NCI-H187 (cell line): ENCODE measurements at places on chromosomes 2 and 18.
A peak's percentile ranks its signal among the peaks of the same experiment; 100 is the strongest.

- DNase-seq = no peak
These were observed 12.2 kb upstream of the SCYGR5 start for GRCh38 chr2:227654426-227654825.

- no peak for DNase-seq
These were observed 135.9 kb upstream of the ID2 start for GRCh38 chr2:8545695-8546611.

- DNase-seq = no peak
These were observed 5.2 kb downstream of the GBX2 start for GRCh38 chr2:236162882-236163470.

DNA sequence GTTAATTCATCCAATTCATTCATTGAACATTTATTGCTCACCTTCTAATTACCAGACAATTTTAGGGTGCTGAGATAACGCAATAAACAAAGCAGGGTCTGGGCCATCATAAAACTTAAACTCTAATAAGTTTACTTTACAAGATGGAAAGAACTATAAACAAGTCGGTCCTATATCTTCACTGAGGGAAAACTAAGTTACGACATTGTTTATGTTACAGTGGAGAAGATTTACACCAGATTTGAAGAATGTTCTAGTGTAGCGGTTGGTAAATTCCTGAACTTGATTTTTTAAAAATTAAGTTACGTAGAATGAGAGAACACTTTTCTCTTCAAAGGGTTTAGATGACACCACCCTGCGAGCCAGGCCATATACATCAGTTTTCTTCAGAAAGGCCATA is 20.7 kb upstream of the FRZB start:
- DNase-seq = no peak

GRCh38 chr2:63613391-63613901 is 24.7 kb downstream of the MDH1 start:
- DNase-seq = no peak

DNA sequence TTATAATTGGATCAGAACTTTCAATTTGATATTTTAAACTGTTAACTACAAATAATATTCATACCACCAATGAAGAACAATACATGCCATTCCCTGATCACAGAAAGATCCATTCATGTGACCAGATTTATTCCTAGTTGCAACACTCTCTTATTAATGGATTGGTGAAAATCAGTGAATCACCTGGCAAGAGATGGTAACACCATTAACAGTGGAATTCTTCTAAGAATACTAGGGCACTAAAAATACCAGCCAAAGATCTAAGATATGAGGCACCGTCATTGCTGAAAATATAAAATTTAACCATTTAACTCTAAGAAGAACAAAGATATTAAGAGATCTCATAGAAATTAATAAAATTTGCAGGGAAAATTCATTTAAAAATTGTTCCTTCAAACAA is 58.1 kb downstream of the MAP4K3 start:
- DNase-seq = no peak

DNA sequence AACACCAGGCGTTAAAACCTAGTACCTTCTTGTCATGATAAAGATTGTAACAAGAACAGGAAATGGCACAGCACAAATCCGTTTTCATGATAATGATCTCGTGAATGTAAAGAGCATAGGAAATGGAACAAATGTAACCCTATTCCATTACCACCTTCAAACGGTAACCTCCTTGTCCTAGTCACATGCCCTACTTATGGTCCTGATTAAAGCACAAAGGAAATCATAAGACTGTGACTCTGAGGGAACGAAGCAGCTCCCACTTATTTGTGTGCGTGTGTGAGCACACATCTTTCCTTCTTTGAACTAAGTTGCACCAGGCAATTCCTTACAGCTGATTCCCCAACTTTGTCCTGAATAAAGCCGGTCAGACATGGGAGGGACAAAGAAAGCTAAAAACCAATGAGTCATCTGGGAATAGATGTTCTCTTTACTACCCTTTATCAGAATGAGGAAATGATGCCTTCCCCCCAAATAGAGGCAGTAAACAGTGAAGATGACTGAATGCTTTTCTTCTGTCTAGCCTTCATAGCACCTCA is 192.6 kb downstream of the IKZF2 start:
- DNase-seq = no peak

DNA sequence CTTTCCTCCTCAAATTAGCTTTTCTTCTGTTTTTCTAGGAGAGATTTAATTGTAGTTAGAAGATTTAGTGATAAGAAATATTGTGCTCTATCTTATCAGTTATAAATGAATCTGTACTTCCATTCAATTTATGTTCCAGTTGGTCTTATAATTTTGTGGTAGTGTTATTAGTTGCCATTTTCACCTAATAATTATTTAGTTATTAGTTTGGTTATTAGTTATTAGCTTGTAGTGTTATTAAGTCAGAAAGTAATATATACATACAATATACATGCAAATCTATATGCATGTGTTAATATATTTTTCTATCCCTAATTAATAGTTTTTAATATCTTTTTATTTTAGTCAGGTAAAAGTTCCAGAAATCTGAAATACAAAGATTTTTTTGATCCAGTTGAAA is 3.2 kb downstream of the MPHOSPH10 start:
- no peak for DNase-seq

DNA sequence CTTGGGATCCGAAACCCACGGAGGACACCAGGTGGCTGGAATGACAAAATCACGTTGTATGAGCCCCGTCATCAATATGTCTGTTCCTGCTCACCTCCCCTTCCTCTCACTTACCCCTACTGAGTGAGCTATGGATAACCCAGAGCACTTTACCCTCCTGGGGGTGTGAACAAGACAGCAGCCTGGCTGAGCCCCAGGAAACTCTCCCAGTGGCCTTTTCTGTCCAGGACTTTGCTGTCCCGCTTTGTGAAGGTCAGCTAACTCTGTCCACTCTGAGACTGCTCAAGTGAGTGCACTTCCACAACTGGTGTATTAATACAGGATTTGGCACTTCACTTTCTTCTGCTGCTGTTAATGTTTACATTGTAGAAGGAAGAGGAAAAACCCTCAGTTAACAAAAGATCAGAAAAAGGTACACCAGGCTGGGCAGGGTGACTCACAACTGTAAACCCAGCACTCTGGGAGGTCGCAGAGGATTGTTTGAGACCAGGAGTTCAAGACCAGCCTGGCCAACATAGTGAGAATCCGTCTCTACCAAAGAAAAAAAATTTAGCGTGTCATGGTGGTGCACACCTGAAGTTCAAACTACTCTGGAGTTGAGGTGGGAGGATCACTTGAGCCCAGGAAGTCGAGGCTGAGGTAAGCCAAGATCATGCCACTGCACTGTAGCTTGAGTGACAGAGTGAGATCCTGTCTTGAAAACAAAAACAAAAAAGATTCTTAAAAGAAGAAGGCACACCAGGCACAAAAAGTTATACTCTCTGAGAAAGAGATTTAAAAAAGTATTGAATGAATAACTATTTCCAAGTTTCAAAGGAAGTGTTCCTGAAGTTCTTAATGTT is 90.3 kb downstream of the CLHC1 start:
- DNase-seq = no peak

- DNase-seq = no peak
These were observed 13.6 kb upstream of the NARS1 start for GRCh38 chr18:57635003-57635822.

- no peak for DNase-seq
These were observed 165.8 kb downstream of the FMNL2 start for GRCh38 chr2:152500772-152501171.

GRCh38 chr2:46915281-46915810 is at the start of gene MCFD2:
MCFD2 (minus strand) TSS chr2:46915806; CDS start chr2:46909171, 6,635 bp downstream.
- no peak for DNase-seq

GRCh38 chr2:69946351-69947324 is 14.8 kb downstream of the ASPRV1 start:
- DNase-seq = no peak

DNA sequence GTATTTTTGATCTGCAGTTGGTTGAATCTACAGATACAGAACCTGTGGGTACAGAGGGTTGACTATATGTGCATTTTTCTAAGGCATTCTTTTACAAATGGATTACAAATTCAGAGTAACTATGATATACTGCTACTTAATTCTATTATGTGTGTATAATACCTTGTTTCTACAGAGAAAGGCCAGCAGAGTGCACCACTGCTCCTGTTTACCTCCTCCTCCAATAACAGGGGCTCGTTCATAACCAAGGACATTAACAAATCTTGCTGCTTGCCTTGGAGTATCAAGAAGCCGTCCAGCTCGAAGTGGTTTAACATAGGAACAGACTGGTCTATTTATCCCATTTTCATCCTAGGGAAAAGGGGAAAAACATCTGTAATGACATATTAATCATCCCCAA is 16.4 kb downstream of the CEP76 start:
- no peak for DNase-seq

GRCh38 chr2:158484892-158485556 is 28.3 kb downstream of the PKP4 start:
- no peak for DNase-seq

DNA sequence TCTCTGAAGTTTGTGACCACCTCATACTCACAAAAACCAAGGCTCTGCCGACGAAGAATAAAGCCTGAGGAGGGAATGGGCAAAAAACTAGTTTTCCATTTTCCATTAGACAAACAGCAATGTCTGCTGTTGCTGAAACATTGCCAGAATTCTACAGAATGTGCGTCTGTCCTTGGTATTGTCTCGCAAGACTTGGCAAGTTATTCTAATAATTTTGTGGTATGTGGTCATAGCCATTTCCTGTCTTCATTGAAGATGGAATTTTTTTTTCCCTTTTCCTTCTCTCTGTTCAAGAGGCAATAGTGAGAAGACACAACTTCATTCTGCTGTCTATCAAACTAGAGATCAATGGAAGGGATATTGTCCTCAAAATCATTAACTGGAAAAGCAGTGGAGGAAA is 296.1 kb downstream of the RND3 start:
- no peak for DNase-seq

- no peak for DNase-seq
These were observed 48.5 kb downstream of the MBOAT2 start for GRCh38 chr2:8954990-8955389.

DNA sequence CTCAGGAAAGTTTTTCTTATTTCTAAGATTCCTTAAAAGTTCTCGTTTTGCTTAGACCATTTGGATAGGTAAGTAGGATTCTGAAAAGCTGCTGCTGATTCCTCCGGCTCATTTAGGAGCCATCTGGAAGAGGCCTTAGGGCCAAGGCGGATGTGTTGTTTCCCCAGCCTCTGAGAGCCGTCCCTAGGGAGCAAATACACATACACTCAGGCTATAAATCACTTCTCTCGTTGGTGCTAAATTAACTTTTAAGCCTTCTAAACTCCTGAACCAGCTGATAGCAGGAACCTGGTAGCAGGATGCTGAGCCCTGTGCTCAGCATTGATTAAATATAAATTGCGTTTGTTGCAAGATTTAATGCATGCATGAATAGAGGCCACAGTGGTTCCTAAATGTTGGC is 109.8 kb downstream of the ADCYAP1 start:
- peak; percentile 1 for DNase-seq

GRCh38 chr2:68452158-68452900 is 14.8 kb downstream of the FBXO48 start:
- no peak for DNase-seq

DNA sequence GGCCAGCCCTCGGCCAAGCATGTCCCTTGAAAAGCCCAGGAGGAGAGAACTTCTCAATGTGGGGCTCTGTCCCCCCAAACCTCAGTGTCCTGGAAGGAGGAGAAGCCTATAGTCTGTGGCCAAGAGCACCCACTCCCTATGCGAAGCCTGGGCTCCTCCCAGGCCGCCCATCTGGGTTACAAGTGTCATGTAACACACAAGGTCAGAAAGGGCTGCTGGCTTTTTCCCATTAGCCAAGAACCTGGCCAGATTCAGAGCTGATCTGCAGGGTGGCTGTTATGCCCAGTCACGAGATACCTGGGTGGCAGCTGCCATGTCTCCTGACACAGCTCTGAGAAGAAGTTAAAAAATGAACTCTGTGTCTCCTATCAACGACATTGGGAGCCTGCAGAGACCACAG is 170.7 kb downstream of the TNS1 start:
- DNase-seq = no peak

GRCh38 chr2:163207693-163208370 is 369.3 kb upstream of the KCNH7 start:
- DNase-seq = no peak

DNA sequence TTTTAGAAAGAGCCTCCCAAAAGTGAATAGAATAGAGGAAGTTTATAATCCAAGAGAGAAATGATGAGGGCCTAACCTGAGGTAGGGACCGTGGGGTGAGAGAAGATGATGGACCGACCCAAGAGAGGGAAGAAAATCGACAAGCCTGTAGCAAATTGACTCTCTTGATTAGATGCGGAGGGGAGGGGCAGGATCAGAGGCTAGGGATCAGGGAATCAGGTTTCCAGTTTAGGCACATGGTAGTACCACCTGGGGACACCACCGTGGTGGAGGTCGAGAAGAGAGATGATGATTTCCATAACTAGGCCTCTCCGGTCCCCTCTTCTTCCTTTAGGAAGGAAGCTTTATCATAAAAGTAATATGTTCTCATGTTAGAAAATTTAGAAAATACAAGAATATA is 108.7 kb upstream of the ALPP start:
- no peak for DNase-seq

GRCh38 chr2:119699016-119699606 is 20.1 kb downstream of the TMEM177 start:
- no peak for DNase-seq

- DNase-seq = no peak
These were observed 15.6 kb downstream of the IL18RAP start for GRCh38 chr2:102438578-102438977.

GRCh38 chr2:112791019-112791418 is 6.7 kb upstream of the IL1A start:
- DNase-seq = no peak

DNA sequence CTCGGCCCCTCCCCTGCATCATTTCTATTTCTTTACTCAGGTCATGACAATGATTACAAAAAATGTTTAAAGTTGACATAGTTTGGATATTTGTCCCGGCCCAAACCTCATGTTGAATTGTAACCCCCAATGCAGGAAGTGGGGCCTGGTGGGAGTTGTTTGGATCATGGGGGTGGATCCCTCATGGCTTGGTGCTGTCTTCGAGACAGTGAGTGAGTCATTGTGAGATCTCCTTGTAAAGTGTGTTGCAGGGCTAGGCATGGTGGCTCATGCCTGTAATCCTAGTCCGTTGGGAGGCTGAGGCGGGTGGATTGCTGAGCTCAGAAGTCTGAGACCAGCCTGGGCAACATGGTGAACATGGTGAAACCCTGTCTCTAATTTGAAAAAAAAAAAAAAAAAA is 9.2 kb upstream of the MAP4K4 start:
- no peak for DNase-seq

DNA sequence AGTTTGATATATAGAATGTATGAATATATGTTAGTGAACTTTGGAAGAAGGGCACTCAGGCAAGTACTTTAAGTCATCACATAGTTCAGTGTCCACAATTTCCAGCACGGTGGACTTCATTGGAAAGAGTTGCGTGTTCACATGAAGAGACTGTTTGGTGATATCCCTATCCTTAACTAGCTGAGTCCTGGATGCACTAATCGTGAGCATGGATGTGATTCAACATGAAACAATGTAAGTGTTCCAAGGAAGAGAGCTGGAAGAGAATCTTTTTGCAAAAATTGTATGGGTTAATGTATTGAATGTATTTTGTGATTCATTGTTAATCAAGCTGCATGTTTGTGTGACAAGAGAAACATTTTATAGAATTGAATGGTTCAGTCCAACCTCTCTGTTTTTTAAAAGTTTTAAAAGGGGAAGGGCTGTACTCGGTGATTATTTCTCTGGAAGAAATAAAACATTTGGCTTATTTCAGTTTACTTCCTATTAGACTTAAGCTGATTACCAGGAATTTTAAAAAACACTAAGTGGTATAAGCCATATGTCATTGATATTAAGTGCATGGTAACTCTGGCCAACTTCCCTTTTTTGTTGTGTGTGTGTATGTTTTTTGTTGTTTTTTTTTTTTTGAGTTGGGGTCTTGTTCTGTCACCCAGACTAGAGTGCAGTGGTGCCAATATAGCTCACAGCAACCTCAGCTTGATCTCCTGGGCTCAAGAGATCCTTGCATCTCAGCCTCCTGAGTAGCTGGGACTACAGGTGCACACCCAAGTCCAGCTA is 8.6 kb downstream of the XRCC5 start:
- no peak for DNase-seq
